ENCODE measurements at places on chromosomes 6 and 20.

DNA sequence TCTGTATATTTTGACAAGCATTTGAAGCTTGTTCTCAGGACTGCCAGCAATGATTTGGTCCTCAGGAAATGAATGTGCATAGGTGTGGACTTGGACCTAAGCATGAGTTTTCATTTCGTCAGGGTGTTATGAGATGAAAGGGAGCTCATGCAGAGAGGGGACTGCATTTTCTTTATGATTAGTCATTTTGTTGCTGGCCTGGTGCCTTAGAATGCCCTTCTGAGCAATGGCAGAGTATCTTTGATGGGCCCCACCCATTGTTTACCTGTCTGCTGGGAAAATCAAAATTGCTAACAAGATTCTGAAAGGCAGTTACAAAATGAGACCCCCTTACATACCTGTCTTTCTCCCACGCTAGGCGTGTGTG, 51.5 kb upstream of the MTHFD1L start:
- no peak for DNase-seq

- DNase-seq = no peak
These were observed 41.2 kb downstream of the TRAF3IP2 start for GRCh38 chr6:111564482-111564945.

GRCh38 chr6:39819228-39819627, 27.1 kb downstream of the DAAM2 start:
- no peak for DNase-seq

DNA sequence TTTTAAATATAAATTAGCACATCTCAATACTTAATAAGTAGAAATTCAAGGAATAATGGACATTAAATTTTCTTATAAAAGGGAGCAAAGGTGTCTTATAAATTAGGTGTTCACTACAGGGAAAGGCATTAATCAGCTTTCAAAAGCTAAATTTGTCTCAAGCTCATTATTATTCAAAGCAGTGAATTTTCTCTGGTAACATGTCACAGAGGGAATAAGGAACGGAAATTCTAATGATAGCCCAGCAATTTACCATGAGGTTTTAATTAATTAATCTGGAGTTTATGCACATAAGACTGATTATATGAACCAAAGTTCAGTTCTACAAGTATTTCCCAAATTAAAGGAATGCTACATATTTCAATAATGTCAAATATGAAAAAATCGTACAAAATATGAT, 15.4 kb upstream of the GJE1 start:
- DNase-seq = no peak

- DNase-seq = no peak
These were observed 84.5 kb downstream of the MAP3K7 start for GRCh38 chr6:90502381-90502780.

DNA sequence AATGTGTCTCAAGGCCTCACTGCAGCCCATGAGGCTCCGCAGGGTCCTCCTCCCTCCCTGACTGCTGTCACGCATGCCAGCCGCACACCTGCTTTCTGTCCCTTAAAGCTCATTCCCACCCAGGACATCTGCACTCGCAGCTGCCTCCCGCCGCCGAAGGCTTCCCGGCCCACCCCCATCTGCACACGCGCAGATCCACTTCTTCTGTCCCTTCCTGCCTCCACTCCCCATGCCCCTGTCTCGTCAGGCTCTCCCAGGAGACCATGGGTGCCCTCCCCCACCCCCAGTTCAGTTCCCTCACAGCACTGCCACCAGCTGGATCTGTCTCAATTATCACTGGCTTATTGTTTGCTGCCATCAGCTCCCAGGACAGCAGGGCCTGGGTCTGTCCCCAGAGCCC, 63.0 kb downstream of the RIPOR3 start:
- DNase-seq = no peak

- no peak for DNase-seq
These were observed 21.7 kb upstream of the MYT1 start for GRCh38 chr20:64142590-64142989.

GRCh38 chr20:11375966-11376365, 541.7 kb upstream of the BTBD3 start:
- DNase-seq = no peak

DNA sequence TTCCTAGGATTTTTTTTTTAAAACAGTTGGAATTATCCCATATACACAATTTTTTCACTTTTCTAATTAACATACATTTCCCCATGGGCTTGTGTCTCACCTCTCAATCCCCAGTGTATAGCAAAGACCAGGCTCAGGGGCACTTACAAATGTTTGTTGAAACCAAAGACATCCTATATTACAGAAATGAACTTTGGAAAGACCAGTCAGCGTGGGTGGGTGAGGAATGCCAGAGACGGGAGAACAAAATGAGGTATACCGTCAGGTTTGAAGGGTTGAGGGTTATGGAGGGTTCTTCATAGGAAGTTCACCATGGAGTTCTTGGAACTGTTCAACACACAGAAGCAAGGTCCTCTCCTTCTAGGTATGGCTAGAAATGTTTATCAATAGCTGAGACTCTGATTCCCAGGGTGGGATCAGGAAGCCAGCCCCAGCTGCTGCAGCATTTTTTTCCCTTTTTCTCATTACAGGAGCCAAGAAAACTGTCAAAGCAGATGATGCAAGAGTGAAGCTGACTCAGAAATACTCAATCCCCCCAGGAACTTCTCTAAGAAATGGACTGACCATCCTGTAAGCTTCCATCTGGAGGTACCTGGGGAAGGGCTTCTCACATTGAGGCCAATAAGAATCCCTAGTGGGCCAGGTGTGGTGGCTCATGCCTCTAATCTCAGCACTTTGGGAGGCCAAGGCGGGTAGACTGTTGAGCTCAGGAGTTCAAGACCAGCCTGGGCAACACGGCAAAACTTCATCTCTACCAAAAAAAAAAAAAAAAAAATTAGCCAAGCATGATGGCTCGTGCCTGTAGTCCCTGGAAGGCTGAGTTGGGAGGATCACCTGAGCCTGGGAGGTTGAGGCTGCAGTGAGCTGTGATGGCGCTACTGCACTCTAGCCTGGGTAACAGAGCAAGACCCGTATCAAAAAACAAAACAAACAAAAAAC, 15.9 kb upstream of the TBC1D20 start:
- DNase-seq = no peak

DNA sequence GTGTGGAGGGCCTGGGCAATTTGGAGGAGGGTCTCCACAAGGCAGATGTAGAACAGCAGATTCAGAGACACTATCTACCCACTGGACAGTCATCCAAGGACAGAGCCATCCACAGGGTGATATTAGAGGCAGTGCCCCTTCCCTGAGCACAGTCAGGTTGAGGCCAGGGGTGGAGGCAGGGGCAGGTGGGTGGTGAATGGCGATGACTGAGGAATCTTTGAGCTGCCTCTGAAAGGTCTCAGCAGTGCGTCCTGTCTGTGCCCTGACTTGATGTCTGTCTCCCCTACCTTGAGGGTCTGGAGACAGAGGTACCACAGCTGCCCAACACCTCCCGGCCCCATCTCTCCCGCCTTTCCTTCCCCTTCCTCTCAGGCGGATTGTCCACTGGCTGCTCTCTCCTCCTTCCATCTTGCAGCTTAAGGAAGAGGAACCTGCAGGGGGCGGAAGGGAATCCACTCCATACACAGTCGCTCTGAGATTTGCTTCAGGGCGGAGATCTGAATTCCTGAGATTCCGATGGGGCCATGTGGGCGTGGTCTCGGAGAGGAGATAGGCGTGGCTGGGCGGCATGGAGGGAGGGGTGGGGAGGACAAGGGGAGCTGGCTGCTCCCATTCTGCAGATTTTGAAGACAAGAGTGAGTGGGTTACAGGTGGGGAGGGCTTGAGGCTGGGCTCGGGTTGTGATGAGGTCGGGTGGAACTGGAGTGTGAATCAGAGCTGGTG, 1.7 kb downstream of the MUCL3 start:
- DNase-seq = no peak

DNA sequence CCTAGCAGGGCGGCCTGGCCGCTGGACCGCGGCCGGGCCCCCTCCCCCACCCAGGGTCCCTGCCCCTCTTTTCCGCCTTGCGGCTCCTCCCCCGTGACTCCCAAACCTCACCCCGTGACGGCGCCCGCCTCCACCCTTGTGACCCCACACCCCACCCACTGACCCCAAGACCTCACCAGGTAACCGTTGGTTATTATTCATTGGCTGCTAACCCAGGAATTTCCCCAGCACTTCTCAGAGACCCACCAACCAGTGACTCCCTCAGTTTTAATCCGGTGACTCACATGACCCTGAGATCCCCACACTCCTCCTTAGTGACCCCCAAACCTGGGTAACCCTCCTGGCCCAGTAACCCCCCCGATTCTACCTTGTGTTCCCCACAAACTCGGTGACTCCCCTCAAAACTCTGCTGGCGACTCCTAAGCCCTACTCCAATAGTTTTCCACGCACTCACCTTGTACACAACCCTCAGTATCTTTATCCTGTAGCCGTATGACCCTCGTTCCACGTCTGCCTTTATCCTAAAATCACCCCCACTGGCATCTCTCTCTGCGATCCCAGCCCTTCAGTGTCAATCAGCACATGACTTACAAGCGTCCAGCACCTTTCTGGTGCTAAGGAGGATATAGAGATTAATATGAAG, 534 bp downstream of the ZNF76 start:
- peak; percentile 55 for DNase-seq

- DNase-seq = no peak
These were observed 67.9 kb downstream of the ANKRD60 start for GRCh38 chr20:58160451-58161061.

DNA sequence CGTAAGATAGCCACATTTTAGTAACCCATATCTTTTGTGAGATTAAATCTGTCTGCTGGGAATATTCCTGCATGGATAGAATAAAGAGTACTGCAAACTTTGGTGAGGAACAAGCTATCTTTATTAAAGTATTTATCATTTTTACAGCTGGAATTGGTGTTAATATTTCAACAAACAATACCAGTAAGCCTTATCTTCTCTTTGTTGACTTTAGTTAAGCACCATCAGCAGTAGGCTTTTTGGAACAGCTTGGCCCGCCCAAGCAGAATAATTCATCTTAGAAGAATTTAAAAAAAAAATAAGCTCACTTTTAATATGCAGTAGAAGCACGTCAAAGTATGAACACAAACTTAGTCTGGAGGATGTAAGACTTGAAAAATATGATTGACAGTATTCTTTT, 917.8 kb upstream of the ADGRB3 start:
- DNase-seq = no peak

DNA sequence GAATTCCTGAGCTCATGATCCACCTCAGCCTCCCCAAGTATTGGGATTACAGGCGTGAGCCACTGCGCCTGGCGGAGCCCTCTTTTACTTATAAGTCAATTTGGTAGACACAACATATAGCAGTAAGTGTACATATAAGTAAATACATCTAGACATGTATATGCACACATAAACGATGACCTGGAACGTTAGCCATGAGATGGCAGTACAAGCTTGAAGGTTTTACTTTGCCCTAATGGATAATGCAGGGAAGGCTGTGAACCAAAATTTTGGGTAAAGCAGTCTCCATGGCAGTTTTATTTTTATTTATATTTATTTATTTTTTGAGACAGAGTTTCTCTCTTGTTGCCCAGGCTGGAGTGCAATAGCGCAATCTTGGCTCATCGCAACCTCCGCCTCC, 2.4 kb upstream of the GNMT start:
- no peak for DNase-seq

GRCh38 chr6:108734271-108734922, 113.8 kb upstream of the ARMC2 start:
- no peak for DNase-seq

- no peak for DNase-seq
These were observed 10.6 kb downstream of the BFSP1 start for GRCh38 chr20:17520583-17520982.

- no peak for DNase-seq
These were observed 260.1 kb downstream of the BTBD3 start for GRCh38 chr20:12177657-12178293.

DNA sequence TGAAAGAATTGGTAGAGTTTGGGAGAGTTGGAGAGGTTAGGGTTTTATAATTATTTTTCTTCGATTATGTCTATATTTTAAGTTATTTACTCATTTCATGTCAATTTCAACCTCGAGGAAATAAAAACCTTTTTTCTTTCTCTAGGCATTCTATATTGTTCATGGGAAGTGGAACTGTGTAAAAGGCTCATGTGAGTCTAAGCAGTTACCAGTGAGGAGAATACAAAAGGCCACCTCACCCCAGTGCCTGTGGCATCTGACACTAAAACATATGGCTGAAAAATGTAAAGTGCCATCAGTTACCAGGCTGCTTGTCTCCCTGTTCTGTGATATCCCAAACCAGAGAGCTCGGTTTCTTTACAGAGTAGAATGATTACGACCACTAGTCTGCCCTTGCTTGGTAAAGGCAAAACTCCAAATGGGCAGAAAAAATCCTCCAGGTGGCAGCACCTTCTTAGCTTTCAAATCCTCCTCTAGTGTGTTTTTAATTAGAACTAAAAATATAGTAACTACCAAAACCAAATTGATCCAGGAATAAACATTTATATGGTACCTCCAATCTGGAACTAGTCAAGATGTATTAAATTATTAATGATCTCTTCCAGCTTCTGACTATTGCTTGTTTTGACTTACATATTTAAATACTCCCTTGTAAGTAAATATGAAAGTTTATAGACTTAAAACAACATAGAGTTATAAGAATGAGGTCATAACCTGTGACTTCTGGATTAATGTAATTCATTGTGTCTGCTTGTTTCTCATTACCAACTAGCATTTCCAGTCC, 122.6 kb upstream of the MCHR2 start:
- DNase-seq = no peak

DNA sequence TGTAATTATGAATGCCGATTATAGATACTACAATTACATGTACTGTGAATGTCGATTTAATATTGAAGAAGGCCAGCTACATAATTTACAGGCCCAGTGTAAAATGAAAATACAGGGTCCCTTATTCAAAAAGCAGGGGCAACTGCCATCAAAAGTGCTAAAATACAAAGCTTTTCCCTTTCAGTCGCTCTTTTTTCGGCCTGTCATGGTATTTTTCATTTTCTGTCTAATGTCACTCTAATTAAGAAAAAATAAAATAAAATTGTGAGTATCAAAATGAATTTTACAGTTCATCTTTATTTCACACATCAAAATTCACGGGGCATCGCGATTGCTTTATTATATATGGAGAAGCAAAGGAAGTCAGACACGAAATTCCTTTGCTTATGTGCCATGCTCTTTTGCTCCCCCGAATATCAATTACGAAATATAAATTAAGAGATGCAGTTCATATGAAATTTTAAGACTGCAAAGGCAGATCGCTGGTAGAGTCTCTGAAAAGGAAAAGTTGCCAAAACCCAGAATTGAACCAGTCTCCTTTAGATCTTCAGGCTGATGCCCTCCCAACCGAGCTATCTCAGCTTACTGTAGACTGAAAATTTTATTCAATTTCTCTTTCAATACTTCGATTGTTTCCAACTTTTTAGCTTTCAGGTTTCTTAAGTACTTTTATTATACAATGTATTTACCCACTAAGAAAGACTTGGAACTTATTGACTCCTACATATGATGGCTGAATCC, 197.0 kb downstream of the TRIM27 start:
- no peak for DNase-seq

GRCh38 chr20:934186-934840, 18.2 kb upstream of the ANGPT4 start:
- no peak for DNase-seq

- no peak for DNase-seq
These were observed 90.9 kb upstream of the MC3R start for GRCh38 chr20:56157530-56158203.
